ENCODE measurements at places on chromosomes 16 and 17. TPM values are rescaled to one million over a fixed set of nuclear protein-coding genes. Genes with fewer than 3 reads are reported as not detected.

Gene TPSD1
- not detected for total RNA-seq

Gene ARHGAP23
- total RNA-seq = 107 TPM

DNA sequence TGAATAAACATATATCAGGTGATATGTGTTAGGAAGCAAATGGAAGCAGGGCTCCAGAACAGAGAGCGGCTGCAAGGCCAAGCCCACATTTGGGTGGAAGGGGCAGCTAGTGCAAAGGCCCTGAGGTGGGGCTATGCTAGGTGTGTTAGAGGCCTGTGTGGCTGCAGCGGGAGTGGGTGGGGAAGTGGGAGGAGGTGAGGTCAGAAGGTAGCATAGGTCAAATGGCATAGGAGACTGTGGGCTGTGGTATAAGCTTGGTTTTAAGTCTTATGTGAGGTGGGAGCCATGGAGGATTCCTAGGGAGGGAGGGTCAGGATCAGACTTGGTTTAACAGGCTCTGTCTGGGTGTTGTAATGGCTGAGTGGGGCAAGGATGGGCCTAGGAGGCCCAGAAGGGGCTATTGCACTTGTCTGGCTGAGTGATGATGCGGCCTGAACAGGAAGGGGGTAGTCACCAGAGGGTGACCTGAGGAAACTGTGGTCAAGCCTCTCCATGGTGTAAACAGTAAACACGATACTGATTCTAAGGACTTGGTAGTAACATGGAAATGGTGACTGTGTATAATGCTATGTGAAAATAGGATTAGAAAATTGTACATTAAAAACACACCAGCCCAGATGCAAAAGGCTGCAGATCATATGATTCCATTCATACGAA, 31.1 kb downstream of the RAI1 start:
- no peak for DNase-seq

- no peak for DNase-seq
Measured at GRCh38 chr17:28926786-28927185, 23.9 kb upstream of the DHRS13 start.

DNA sequence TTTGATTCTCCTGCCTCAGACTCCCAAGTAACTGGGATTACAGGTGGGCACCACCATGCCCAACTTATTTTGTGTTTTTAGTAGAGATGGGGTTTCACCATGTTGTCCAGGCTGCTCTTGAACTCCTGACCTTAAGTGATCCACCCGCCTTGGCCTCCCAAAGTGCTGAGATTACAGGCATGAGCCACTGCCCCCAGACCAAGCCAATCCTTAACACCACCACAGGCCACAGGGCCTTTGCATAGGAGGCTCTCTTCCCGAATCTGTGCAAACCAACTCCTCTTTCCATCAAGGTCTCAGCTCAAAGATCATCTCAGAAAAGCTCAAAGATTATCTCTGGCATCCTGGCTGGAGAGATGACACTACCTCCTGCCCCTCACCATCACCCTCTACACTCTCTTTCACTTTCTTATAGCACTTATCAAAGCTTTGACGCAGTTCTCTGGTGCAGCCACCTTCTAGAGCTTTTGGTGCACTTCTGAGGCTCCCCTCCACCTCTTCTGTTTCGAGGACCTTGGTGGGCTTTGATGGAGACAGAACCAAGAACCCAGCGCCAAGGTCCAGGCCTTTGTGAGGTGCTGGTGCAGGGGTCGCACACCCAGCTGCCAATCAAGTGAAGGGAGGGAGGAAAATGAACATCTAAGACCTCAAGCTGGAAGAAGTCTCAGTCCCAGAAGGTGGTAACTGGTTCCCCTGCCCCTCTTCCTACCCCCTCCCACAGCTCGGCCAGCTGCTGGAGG, 23.2 kb upstream of the PHB1 start:
- DNase-seq = no peak

- DNase-seq = no peak
Measured at GRCh38 chr17:76270770-76271668, 5.9 kb downstream of the UBALD2 start.

Gene KCNG4
- total RNA-seq = not detected

- DNase-seq = no peak
Measured at GRCh38 chr17:81656835-81657234, 493 bp upstream of the PDE6G start.

DNA sequence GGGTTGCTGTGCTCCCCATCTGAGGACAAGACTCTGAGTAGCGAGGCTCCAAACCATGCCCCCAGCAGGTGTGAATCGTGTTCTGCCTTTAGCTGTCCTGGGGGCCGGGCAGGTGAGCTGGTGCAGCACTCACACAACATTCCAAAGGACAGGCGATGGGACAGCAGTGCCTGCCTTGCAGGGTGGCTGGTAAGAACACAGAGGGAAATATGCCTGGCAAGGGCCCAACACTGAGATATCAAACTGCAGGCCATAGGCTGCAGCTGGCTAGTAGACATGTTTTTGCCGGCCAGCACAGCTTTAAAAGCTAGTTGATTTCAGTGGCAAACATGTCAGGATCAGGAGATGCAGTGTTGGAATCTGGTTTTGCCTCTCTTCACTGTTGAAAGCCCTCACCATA, 23.6 kb downstream of the CLEC16A start:
- no peak for DNase-seq

- no peak for DNase-seq
Measured at GRCh38 chr17:28613931-28614381, at the start of gene RSKR. RSKR (minus strand) TSS chr17:28614185; CDS start chr17:28614161, 24 bp downstream.

- peak; percentile 80 for DNase-seq
Measured at GRCh38 chr17:43389046-43389947, 9.5 kb upstream of the ARL4D start.

Gene RBFOX1
- total RNA-seq = 3.1 TPM

DNA sequence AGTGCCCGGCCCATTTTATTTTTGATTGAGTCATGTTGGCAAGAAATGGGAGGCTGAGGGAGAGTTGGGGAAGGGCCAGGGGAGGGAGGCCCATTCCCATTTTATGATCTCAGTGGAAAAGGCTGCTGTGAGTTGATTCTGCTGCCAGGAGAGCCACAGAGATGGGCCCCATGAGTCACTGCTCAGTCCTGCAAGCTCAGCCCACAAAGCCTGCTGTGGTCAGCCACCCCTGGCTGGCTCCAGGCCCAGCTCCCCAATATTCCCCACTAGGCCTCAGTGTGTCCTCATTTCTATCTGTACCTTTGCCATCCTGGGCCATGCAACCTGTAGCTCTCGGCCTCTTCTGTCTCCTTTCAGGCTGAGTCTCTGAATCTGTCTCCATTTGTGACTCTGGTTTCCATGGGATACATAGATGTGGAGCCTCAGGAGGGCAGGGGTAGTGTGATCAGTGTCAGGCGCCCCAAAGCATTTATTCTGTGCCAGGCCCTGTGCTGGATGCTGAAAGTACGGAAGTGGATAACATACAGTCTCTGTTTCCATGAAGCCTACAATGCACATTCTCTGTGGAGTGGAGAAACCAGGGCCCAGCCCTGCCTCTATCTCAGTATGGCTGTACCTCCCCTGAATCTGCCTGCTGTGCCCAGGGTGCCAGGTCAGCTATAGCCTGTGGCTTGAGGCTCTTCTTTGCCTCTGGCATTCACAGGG, 1.9 kb upstream of the PLEKHG4 start:
- no peak for DNase-seq

DNA sequence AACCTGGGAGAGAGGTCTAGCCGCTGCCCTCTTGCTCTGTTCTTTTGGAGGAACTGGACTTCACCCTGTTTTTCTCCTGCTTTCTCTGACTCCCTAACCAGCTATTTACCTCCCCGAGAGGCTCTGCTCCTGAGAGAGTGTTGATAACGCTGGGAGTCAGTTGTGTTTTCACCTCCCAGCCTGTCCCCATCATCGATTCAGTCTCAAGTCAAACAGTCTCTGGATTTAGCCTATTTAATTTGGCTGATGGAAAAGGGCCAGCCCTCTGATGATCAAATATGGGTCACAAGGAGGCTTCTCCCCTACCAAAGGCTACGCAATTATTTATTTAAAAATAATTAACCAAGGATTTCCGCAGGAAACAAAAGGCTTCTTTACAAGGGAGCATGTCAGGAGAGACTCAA, 31.8 kb downstream of the HNF1B start:
- DNase-seq = no peak

DNA sequence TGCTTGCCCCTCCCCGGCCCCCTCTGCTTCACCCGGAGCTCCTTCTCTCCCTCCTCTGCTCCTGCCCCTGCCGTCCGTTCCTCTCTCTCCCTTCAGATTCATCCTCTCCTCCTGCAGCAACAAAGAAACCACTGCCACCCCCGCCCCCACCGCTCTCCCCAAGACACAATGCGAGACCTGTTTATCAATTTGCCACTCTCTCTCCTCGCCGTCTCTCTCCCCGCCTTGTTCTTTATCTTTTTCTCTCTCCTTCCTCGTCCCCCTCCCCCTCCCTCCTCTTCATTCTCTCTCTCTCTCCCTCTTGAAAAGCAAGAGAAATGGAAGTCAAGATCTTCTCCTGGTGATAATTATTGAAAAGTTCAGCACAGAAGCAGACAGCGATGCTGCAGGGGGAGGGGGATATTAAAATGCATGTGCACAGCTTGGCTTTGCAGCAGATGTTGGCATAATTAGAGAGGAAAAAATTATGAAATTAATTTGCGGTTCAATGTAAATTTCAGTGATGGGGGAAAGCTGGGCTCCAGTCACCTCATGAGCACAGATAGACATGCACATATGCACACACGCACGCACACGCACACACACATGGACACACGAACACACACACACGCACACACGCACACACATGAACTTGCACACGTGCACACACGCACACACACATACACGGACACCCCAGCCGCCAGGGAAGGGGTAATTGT, 58.1 kb upstream of the CBFA2T3 start:
- no peak for DNase-seq
